Fibroblast of villous mesenchyme (primary cell): ENCODE measurements at places on chromosomes 7 and 10. TPM values are rescaled to one million over a fixed set of nuclear protein-coding genes. Genes with fewer than 3 reads are reported as not detected.

DNA sequence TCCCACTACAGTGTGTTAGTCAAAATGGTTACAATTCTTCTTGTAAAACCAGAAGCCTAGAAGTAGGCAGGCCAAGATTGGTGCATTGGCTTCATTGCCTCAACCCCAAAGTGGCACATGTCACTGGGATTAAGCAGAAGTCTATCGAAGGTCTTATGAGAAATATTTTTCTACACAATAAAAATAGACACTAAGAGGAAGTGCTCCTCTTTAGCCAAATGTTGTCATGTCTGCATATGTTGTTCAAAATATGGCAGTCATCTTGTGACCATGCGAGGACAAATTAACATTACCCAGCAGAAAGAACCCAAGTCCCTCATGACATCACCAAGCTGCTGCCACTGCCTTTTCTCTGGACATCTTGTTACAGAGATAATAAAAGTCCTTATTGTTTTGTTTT is 6.3 kb upstream of the NSMCE4A start:
- no peak for DNase-seq

GRCh38 chr7:157016352-157017041 is 6.0 kb upstream of the MNX1 start:
- no peak for DNase-seq

MTPN gene
- total RNA-seq: 138 and 158 TPM in 2 replicates

TRDMT1 gene
- total RNA-seq: 6.0 and 6.1 TPM in 2 replicates

SLC25A28 gene
- total RNA-seq: 16.0 and 18.4 TPM in 2 replicates

- no peak for DNase-seq
Measured at GRCh38 chr10:8071006-8071405, 16.5 kb downstream of the GATA3 start.

ADARB2 gene
- total RNA-seq: not detected in 2 replicates

GRCh38 chr10:127999297-128000129 is 92.6 kb downstream of the PTPRE start:
- no peak for DNase-seq
